PC-3 (cell line): ENCODE measurements at places on chromosomes 12 and 14.

- DNase-seq, result peak; percentile 76
Observed at GRCh38 chr12:57008178-57008577, 1.8 kb upstream of the ZBTB39 start.

GRCh38 chr14:92944976-92945375, 22.0 kb downstream of the CHGA start:
- no peak for DNase-seq

DNA sequence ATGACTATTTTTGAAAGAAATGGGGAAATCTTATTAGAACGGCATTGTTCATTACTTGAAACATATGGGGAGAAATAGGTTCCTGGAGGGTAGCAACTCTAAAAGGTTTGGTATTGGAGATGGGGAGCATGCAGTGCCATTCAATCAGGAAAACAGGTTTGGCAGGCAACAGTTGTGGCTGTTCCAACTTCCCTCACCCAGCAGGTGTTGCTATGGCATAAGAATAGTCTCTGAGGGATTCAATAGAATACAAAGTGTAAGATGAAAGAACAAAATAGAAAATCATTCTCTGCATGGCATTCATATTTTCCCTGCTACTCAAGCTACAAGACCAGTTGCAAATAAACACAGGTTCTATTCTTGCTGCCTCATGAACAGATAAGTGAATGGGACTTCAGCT, 393.3 kb upstream of the RPL10L start:
- DNase-seq, result peak; percentile 51

GRCh38 chr14:102583726-102584125, 8.7 kb upstream of the RCOR1 start:
- DNase-seq, result no peak

- DNase-seq, result no peak
Observed at GRCh38 chr12:109512608-109513007, 35.2 kb downstream of the UBE3B start.

DNA sequence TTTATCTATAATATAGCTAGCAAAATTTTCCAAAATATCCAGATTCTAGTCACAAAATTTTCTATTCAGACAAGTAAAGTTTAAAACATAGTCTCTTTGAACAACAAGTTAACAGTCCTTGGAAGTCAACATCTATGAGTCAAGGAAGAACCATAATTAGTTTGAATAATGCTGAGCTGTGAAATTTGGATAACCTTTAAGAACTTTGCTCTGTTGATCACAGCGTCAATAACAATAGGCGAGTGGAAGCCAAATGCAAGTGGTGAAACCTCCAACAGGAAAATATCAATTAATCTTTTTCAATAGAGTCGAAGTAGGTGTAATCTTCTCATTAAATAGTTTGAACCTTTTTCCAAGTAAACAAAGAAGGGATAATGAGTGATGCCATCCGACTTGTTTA, 466.6 kb downstream of the FOXG1 start:
- DNase-seq, result no peak

GRCh38 chr14:93005838-93006237, 82.9 kb downstream of the CHGA start:
- no peak for DNase-seq

- no peak for DNase-seq
Observed at GRCh38 chr14:31405599-31406232, 14.6 kb downstream of the HEATR5A start.

DNA sequence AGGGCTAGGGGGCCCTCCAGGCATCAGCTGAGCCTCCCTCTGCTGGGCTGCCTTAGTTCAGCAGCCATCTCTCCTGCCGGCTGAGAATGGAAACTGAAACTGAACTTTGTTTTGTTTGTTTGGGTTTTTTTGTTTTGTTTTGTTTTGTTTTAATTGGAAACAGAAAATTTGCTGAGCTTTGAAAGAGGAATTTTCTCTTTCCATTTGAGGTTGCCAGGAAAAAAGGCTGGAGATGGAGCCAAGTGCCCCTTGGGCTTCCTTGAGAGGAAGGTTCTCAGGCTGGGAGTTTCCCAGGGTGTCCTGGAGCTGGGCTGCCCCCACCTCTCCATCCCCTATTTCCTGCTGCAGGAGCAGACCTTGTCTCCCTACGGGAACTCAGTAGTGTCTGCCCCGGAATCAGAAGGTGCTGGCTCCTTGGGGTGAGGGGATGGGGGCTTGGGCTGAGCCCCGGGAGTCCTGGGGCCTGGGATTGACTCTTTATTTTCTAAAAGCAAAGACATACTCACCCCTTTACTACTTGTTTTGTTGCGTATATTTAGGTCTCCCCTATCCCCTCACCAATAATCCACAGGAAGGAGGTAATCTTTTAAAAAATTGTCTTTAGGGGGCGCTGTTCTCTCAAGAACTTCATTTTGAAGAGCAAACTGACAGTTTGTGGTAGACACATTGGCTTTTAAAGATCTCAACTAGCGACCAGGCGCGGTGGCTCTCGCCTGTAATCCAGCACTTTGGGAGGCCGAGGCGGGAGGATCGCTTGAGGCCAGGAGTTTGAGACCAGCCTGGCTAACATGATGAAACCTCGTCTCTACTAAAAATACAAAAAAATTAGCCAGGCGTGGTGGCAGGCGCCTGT, 21.3 kb upstream of the OASL start:
- peak; percentile 75 for DNase-seq

DNA sequence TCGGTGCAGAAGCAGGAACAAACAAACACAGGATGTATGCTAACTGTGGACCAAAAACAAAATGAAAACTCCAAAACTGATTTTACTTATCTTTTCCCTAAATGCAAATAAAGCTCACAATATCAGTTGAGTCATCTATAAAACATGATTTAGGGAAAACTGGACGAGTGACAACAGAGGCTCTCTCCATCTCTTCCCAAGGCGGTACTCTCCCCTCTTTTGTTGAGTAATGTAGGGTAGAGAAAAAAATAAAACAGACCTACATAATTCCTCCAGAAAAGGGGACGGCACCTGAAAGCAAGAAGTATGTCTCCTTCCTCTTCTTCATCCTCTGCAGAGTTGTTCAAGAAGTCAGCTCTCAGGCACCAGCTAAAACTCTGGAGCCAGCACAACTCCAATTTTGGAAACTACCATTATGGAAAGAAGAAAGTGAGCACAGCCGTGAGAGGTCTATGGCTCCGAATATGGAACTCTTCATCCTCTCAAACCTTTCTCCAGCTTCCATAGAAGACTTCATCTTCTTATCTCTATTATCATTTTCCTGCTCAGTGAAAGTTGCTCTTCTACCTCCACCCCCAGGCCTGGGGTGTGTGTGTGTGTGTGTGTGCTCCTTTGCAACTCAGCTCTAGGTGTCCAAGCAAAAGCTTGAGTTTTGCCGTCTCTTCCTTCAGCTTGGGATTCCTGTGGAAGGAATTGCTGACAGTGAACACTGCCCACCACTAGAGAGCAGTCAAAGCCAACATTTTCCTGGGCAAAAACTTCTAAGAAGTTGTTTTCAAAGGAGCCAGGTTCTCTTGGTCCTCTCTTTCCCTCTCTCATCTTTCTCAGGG, 155.4 kb downstream of the DIO2 start:
- DNase-seq, result peak; percentile 84

DNA sequence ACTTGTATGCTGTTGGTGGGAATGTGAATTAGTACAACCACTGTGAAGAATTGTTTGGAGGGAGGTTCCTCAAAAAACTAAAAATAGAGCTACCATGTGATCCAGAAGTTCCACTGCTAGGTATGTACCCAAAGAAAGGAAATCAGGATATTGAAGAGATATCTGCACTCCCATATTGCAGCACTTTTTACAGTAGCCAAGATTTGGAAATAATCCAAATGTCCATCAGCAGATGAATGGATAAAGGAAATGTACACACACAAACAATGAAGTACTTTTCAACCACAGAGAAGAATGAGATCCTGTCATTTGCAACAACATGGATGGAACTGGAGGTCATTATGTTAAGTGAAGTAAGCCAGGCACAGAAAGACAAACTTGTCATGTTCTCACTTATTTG, 25.9 kb downstream of the TIGAR start:
- no peak for DNase-seq

GRCh38 chr12:96471368-96472050, 17.9 kb upstream of the CFAP54 start:
- DNase-seq, result peak; percentile 72

GRCh38 chr12:132036063-132036683, 86.4 kb downstream of the EP400 start:
- DNase-seq, result no peak

GRCh38 chr12:3464561-3464960, 26.4 kb upstream of the PRMT8 start:
- DNase-seq, result peak; percentile 10

- DNase-seq, result peak; percentile 48
Observed at GRCh38 chr14:42490536-42490935, 883.9 kb downstream of the LRFN5 start.

GRCh38 chr14:99879401-99880295, 86.4 kb downstream of the EML1 start:
- DNase-seq, result peak; percentile 86

GRCh38 chr14:39474416-39474911, 42.2 kb upstream of the FBXO33 start:
- DNase-seq, result no peak

DNA sequence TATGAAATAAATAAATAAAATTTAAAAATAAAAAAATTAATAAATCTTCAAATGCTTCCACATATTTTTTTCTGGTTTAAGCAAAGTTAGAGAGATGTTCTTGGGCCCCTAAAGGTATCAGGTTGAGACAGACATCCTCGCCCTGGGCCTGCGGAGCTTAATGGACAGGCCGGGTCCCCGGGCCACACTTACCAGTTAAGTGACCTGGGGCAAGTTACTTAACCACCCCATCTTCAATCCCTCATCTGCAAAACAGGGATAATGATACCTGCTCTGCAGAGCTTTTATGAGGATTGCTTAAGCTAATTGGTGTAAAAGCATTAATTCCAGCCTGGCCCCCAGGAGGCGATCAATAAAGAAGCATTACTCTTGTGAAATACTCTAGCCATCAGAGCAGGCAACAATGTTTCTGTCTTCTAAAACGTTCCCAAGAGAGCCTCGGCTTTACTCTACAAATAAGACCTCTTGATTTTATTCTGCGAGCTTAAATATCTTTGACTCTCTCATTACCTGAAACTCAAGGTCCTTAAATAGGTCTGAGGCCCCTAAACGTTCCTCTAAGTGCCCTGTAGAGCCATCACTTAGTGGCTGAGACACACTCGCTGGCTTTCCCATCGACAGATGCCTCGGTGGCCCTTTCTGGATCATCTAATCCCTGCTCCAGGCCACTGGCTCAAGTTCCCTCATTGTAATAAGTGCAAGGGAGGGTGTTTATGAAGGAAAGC, 81.1 kb upstream of the DIO3 start:
- DNase-seq, result no peak

DNA sequence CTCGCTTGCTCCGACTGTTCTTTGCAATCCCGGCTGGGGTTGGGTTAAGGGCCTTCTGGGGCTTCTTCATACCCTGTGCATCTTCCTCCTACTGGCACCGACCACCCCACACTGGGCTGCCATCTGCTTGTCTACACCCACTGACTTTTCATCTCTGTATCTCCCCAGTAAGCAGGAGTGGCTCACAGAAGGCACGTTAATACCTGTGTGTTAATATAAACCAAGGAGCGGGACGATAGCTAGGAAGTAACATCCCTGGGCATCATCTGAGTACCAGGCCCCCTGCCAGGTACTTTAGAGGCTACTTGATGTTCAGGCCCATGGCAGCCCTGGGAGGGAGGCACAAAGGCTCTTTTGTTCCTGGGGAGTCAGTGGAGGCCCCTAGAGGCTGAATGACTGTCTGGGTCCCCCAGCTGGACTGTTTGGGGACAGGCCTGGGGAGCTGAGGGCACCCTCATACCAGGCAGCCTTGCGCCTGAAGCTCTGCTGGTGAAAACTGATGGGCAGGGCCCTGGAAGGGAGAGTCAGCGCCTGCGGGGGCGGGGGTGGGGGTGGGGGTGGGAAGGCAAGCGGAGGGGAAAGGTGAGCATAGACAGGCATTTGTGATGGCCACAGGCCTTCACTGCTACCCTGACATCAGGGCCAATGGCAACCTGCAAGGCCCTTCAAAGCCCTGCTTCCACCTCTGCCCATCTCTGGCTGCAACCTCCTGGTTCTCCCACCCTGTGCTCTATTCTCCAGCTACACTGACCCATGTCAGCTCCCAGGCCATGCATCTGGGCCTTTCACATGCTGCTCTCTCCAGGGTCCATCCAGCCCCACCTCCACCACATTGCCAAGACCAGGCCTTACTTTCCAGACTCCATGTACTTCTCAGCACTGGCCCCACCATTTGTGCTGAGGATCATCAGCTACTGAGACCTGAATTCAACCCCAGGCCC, 34.2 kb upstream of the DEGS2 start:
- no peak for DNase-seq

DNA sequence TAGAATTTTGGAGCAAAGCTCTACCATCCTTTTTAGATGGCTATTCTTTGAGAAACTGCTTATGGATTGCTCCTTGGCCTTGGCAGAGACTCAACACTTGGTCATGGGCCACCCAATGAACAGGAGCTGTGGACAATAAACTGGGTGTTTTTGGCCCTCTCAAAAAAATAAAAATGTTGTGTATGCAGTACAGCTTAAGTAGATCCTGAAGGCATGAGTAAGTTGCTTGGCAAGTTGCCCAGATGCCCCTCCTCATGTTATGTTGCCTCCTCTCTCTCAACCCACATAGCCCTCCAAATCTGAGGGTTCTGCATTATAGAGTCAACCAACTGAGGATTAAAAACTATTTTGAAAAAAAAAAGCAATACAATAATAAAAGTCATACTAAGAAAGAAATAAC, 124.9 kb downstream of the ATP23 start:
- DNase-seq, result peak; percentile 90

DNA sequence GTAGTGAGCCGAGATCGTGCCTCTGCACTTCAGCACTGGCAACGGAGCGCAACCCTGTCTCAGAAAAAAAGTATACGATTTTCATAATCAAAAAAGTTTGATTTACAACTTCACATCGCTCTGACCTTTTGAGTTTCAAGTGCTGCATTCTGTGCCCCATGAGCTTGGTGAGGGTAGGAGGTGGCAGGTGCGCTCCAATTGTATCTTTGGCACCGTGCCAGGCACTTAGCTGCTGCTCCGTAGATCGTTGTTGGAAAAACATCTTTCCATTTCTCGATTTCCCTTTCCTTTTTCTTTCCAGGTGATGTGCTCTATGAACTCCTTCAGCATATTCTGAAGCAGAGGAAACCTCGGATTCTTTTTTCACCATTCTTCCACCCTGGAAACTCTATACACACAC, 203.7 kb downstream of the ETV6 start:
- no peak for DNase-seq

DNA sequence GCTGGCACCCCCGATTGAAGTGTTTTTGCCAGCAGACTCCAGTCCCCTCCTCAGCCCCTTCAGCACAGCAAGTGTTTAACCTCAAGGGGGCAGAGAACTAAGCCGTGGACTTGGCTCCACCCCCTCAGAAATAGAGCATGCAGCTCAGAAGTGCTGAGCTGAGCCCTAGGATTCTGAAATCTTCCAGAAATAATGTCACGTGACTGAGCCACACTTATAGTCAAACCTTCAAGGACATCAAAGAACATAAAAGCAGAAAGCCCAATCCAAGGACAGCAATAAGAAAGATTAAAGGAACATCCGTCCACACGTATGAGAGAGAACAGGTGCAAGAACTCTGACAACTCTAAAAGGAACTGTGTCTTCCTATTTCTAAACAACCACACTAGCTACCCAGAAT, 317.7 kb upstream of the LRFN5 start:
- no peak for DNase-seq
